ENCODE measurements at places on chromosomes 12 and 14.

DNA sequence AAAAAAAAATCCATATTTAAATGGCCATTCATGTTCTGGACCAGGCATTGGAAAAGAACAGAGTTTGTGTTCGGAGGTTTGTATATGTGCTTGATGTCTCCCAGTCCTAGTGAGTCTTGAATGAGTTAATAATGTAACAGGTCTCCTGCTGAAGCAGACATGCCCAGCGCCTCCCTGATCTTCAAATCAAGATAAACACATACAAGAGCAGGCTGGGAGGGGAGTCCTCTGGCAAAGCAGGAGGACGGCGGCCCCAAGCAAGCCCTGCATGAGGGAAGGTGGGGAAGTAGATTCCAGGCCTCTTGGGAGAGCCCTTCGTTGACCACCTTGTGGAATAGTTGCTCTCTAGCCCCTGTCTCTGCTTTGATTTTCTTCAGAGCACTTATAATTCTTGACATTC, 156.3 kb downstream of the ZFP36L1 start:
- DNase-seq, result no peak

- DNase-seq, result no peak
Observed at GRCh38 chr14:65356327-65356836, 56.1 kb upstream of the FUT8 start.

- no peak for DNase-seq
Observed at GRCh38 chr12:95499772-95500171, 25.8 kb downstream of the METAP2 start.

GRCh38 chr14:101475456-101476257, 85.6 kb upstream of the DIO3 start:
- DNase-seq, result no peak

GRCh38 chr12:99915251-99916082, 69.3 kb downstream of the ANKS1B start:
- DNase-seq, result no peak

DNA sequence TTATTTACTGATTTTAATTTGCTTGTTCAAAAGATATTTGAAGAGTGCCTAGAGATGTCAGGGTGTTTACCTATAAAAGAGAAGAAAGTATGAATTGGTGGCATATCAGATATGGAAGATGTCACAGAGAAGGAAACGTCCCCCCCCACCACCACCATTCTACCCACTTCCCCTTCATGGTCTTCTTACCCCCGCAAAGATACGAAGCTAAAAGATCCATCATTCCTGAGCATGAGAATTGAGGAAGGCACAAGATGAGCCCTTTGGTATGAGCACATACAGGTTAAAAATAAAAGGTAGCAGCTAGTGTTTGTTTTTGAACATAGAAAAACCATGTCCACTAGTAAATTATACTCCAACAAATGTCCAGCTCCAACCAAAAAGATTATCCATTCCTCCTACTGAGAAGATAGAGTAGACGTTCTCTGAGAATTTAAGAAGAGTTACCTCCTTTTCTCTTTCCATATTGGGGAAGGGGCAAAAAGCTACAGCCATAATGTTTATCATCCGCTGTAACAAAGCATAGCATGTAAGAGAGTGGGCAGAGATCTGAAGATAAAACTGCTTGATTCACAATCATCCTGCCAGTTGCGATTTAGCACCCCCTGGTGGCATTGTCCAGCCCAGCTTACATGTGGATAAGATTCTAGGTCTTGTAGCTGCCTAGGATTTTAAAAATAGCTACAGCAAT, 29.1 kb downstream of the NFYB start:
- peak; percentile 66 for DNase-seq

DNA sequence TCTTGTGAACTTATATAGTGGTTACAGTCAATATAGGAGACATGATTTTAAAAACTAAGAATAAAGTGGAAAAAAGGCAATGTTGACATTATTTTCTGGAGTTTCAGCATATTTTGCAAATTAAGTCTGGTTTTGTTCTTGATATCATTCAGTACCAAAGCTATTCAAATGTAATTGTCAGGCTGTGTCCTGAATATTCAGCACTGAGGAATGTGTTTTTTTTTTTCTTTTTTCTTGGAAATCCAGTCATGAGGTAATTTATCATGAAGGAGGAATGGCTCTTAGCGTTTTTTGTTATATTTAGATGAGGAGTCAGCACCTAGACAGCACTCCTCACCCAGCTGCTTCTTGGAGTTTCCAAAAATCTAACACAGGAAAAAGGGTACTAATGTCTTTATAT, 225.5 kb downstream of the CCDC91 start:
- DNase-seq, result no peak

- no peak for DNase-seq
Observed at GRCh38 chr14:89589400-89590118, 172.5 kb upstream of the FOXN3 start.

DNA sequence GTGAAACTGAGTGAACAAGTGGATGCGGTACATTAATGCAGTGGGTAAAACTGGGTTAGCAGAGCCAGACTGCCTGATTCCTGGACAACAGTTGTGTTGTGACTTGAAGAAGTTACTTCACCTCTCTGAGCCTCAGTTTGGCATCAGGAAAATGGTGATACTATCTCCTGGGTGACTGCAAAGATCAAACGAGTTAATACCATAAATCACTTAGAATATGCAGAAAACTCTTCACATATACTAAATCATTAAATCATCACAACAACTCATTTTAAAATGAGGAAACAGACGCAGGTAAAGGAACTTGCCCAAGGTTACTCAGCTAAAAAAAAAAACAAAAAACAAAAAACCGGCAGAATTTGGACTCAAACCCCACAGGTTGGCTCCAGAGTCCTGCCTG, 811 bp downstream of the MTERF2 start:
- DNase-seq, result no peak

DNA sequence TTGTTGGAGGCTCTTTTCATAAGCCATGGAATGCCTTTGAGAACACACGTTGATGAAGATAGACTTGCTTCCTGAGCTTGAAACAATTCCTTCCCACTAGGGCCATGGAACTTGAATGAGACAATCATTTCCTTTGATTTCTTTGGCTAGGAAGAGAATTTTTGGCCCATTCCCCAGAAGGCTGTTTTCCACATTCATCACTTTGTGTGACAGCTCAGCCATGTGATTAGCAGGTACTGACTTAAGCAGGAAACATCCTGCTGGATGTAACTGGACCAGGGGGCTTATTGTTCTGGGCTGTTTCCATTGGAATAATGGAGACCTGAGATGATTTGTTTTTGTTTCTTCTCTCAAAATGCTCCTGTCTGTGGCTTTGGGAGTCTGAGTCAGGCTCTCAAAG, 469.8 kb upstream of the SEL1L start:
- DNase-seq, result no peak

DNA sequence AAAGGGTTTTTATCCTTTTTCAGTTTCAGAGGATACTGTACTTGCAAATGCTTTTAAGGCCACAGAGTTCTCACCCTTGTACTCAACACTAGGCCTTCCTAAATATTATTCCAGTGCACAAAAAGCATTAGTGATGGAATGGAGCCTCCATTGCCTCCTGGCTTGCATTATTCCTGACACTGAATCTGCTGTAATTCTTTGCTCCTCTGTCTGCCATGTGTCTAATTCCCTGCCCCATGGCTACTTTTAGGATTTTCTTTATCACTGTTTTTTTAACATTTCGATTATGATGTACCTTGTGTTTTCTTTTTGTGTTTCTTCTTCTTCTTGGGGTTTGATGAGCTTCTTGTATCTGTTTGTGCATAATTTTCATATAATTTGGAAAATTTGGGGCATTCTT, 29.5 kb downstream of the SUSD6 start:
- no peak for DNase-seq

DNA sequence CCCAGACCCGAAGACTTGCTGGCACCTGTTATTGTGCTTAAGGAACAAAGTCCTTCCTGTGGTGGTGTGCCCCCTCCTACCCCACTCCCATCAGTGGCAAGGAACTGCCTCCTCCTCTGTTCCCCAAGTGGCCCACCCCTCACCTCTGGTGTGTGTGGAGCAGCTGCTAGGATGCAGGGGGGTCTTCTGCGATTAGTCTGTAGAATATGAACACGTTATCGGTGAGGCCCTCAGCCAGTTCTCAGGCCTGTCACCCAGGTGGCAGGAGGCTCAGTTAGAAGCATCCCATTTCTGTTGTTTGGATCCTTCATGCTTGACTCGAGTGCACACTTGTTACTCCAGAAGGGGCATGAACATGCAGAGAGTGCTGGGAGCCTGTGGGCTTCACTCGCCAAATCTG, 39.3 kb downstream of the RAB35 start:
- DNase-seq, result no peak

- no peak for DNase-seq
Observed at GRCh38 chr14:21234112-21234511, 35.1 kb downstream of the HNRNPC start.

Measured in HEK293T (cell line).